ENCODE measurements at places on chromosomes 12 and 14.

DNA sequence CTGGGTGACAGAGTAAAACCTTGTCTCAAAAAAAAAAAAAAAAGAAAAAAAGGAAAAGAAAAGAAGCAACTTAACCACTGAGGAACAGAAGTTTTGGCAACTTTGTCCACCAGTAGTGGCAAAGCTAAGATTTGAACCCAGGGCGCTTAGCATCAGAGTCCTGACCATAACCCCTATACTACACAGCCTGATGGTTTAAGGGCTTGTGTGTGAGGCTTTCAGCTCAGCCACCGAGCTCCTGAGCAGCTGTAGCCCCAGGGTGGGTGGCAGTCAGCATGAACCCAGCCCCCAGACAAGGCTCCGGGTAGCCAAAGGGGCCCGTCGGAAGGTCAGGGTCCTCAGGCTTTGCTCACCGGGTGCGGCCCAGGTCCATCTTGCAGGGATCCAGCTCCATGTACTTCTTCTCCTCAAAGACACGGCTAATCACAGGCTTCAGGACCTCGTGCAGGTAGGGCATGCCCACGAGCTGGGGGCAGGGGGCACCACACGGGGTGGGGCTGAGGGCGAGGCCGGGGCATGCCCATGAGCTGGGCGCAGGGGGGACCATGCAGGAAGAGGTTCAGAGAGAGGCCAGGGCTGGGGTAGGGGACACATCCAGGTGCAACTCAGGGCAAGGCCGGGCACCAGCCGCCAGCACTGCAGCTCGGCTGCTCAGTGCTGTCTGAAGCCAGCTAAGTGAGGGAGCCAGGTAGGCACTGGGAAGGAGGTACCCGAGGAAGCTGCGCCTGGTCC is 20.9 kb downstream of the RASAL1 start:
- DNase-seq = no peak

- DNase-seq = no peak
These were observed 184.6 kb upstream of the SOX5 start for GRCh38 chr12:24134092-24134491.

DNA sequence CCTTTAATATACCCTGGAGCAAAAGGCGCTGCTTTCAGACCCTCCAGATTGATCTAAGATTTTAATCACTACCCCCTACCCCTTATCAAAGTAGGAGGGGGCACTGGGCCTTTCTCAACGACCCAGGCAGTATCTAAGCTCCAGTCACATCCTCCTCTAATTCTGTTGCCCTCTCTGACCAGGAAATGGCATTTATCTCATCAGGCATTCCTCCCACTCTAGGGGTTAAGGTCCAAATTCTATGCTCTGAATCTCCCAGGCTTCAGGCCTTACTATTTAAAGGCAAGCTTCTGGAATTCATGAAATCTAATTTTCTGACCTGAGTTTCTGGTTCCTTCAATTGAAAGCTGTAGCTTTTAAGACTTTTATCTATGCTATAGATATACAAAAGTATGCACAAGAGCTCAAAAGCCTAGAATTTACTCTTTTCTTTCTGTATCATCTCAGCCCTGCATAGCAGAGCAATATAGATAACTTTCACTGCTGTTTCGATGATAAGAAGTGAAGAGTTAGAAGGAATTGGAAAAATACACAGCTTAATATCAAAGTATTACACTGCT is 622.9 kb downstream of the RPS29 start:
- no peak for DNase-seq

GRCh38 chr12:75864161-75864560 is 167.4 kb downstream of the PHLDA1 start:
- DNase-seq = no peak

DNA sequence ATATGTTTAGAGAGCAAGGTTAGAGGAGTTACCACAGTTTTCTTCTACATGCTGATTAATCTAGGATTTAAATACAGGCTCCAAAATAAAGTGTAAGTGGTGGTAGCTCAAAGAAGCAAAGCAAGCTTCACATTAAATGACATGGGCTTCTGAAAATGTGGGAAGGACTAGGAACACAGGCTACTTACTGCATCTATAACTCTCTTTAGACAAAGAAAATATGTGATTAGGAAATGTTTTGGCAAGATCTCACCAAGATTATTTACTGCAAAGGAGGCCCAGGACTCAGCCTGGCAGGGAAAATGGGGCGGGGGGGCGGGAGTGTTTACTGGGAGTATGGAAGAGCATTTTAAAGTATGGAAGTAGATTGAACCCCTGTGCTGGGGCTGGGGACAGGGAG is 39.4 kb downstream of the ETV6 start:
- DNase-seq = no peak

DNA sequence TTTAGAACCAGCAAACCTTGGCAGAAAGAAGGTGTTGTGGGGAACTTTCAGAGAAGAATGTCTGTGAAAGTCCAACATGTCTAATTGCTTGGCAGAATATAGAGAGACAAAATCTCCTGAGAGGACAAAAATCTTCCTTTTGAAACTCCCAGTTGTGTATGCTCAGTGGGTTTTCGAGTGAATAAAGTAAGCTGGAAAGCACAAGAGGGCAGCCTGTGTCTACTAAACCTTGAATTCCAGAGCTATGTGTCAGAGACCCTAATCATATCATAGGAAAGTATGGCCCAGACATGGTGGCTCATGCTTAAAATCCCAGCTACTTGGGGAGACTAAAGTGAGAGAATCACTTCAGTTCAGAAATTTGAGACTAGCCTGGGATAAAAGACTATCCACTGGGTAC is 661.2 kb downstream of the SLC16A7 start:
- DNase-seq = no peak

- no peak for DNase-seq
These were observed 10.4 kb upstream of the ACVR1B start for GRCh38 chr12:51941011-51941581.

- no peak for DNase-seq
These were observed 4.9 kb upstream of the HOXC12 start for GRCh38 chr12:53949631-53950436.

GRCh38 chr14:84080944-84081343 is 1449.0 kb upstream of the FLRT2 start:
- DNase-seq = no peak

GRCh38 chr12:32125455-32126084 is 18.9 kb downstream of the BICD1 start:
- no peak for DNase-seq

- no peak for DNase-seq
These were observed 5.8 kb upstream of the PUS1 start for GRCh38 chr12:131923260-131923659.

DNA sequence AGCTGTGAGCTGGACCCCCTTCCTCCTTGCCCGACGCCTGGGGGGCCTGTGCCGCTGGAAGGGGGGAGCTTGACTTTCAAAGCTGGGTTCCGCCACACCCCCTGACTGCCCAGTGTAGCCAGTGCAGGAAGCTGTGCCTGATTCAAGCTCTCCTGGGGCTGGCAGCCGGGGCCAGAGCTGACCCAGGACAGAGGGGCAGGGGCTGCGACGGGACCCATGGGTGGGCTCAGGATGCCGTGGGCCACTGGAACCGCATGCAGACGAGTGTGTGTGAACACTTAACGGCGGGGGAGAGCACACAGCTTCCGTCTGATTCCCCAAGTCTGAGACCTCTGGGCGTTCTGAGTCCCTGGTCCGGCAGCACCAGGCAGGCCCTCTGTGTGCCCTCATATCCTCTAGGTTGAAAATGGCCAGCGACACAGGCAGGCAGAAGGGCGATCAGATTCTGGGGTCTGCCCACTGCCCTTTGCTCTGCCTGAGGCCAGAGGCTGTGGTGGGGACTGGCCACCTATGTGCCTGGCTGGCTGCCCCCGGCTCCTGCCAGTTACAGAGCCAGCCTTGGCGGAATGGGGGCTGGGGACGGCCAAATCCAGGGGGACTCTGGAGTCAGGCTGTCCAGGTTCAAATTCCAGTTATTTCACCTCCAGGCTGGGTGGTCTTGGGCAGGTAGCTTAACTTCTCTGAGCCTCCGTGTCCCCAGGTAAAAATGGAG is 54.0 kb downstream of the CYP46A1 start:
- no peak for DNase-seq

- DNase-seq = no peak
These were observed 142.2 kb downstream of the BMP4 start for GRCh38 chr14:53814392-53814791.

DNA sequence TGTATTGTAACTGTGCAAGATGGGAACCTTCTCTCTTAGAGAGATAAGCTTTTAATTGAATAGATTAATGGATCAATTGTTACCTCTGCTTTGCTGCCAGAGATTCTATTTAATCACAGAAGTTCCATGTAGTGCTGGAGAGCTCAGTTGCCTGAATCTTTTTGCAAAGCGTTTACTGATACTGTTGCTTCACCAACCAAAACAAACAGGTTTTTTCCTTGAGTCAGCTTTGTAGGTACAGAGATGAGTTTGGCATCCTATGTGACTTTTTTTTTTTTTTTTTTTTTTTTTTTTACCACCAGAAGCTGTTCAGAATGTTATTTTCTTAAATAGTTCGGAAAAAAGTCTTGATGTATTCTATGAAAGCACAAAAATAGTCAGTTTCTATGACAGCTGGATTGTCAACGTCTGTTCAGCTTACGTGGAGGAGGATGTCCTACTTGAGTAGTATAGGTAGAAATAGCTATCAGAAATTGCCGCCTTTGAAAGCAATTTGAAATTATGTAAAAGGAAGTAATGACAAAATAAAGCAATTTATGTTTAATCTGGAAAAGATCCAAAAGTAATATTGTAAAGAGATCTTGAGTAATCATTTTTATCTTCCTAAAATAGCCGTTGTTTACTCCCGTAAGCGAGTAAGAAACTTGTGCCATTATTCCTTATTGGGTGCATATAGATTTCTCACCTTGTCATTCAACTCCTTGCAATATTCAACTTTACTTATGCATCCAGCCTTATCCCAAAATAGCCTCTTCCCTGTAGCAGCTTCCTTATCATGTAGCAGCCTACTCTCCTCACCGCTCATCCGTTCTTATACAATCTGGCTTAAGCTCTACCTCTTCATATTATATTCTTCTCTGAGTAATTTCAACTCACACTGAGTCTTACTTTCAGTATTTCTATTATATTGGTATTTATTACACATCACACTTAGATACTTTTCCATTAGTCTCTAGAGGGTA is 5.2 kb downstream of the LRRK2 start:
- no peak for DNase-seq

DNA sequence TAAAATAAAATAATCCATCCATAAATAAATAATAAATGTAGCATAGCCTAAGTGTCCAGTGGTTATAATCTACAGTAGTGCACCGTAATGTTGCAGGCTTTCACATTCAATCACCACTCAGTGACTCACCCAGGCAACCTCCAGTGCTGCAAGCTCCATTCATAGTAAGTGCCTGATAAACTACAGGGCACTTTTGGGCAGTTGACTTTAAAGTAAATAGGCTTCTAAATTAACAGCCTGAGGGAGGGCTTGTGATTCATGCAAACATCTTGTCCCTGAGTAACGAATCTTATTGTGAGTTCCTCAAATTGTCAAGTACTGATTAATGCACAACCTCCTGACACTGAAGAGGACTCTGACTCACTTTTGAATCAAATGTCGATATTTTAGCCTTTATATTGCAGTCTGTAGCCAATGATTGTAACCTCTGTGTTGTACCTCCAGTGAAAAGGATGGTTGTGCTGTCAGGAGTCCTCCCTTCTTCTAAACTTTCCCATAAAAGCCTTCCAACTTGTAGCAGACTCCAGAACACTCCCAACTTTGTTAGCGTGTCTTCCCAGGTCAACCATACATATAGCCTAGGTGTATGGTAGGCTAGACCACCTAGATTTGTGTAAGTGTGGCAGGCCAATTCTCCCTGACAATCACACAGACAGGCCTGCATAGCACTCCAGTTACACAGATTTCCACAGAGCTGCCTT is 55.0 kb upstream of the BICD1 start:
- no peak for DNase-seq

DNA sequence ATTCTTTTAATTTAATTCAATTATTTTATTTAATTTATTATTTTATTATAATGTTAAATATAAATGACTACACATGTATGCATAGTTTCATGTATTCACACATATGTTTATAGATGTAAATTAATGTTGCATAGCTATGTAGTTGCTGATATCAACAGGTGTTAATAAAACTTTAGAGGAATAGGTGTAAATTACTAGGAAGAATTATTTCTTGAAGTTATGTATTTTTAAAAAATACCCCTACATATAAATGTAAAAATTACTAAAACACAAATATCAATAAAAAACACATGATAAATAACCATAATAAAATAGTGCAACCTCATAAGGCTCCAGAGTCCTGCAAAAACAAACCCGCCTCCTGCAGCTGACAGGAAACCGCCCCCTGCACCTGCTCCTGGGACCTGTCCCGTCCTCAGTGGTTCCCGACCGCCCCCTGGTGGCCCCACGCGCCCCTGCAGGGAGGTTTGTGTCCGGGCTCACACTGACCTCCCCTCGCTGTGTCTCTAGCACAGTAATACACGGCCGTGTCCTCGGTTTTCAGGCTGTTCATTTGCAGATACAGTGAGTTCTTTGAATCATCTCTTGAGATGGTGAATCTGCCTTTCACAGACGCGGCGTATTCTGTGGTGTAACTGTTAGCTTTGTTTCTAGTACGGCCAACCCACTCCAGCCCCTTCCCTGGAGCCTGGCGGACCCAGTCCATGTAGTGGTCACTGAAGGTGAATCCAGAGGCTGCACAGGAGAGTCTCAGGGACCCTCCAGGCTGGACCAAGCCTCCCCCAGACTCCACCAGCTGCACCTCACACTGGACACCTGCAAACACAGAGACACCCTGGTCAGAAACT is 1264.0 kb downstream of the TMEM121 start:
- peak; percentile 3 for DNase-seq

DNA sequence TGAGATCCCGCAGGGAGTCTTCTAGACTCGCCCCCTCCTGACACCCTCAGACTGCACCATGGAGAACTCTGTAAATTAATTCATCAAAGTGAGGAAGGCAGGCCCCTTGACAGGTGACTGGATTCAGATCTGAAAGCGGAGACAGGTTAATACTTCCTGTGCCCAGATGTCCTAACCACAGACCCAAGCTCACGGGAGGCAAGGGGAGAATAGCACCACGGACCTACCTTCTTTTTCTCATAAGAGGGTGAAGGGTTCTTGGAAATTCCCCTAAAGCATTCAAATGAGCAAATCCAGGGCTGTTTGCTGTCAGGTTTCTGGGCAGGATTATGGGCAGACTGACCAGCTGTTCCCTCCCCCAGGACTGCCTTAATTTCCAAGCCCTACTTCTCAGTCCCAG is 170.0 kb downstream of the ZFP36L1 start:
- no peak for DNase-seq
